ENCODE measurements at places on chromosomes 3 and 15. TPM values are rescaled to one million over a fixed set of nuclear protein-coding genes. Genes with fewer than 3 reads are reported as not detected.

The CLDN18 gene
- 2.2 TPM for polyA plus RNA-seq

DNA sequence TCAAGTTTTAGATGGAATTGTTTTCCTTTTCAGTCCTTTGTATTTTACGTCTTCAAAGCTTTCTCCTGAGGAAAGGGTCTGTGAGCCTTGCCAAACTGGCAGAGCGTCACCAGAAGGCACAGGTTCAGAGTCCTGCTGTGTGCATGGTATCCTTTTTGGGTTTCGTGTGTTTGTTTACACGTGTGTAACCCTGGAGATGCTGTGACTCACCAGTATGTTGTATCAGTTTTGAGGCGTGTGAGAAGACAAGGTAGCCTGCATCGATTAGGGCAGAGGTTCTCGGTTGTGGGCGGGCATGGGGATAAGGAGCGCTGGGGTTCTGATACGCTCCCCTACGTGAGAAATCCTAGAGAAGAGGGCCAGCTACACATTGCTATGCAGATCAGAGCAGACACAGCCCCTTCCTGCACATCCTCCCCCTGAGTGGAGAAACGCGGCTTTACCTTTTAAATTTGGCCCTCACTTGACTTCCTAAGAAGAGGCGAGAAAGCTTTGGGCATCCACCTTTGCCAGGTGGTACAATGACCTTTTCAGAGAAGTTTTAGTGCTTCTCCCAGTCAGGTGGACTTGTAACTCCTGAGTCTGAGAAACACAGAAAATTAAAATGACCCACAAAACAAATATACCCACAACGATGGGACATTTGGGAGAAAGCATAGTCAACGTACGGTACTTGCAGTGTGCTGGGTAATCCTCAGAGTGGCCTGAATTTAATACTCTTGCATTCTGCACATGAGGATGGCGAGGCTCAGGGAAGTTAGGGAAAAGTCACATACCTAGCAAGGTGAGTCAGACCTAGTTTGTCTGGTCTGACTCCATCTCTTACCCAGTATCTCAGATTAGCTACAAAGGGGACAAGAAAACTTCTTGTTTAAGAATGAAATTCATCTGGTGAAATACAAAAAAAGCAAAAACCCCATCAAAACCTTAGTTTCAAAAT is 38.1 kb downstream of the TRAK1 start:
- no peak for DNase-seq

DNA sequence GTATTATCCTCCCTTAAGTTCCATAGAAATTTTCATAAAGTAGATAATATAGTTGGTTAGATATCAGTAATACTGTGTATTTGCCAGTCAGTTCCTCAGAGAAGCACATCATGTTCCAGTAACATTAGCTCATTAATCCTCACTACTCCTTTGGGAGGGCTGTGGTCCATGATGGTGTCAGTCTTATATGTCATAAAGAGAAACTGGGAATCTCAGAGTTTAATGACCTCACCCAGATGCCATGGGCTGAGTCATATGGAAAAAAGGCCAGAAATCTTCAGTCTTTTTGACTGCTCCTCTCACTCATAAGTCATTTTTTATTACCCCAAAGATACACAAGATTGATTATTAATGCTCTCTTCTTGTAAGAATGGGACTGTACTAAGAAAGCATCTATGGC is 188.6 kb downstream of the CHL1 start:
- no peak for DNase-seq

DNA sequence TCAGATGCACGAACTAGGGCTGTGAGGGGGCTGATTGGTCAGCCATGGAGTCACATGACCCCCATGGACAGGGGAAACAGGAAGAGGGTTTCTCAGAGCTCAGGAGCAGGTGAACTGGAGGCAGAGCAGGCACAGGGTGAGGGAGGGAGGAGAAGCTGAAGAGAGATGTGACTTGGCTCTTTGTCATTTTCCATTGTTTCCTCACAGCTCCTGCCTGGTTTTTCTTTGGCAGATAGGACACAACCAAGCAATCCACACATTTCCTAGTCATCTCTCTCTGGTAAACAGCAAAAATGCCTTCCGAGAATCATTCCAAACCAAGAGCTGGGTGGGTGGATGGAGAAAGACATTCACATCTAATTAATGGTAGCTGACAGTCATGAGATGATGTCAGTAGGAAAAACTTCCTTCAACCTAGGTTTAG is 43.4 kb upstream of the LMCD1 start:
- no peak for DNase-seq

DNA sequence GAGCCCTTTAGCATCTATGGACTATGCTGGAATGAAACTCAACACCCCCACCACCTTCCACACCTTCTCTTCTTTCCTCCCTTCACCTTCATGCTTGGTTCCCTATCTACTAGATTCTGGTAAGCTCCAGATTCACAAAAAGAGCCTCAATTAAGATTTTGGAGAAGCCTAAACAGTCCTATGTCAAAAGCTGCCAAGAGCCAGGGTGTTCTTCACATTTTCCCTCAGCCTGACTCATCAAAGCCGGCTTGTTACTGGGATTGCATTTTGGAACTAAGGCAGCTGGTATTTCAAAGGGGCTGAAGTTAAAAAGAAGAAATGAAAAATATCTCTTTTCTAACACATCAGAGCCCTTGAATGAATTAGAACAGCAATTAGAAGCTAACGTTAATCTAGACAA is 247.7 kb downstream of the MYRIP start:
- DNase-seq: no peak

GRCh38 chr3:52228751-52229291 is 3.4 kb upstream of the TLR9 start:
- no peak for DNase-seq

The SLC15A2 gene
- polyA plus RNA-seq: 11.9 TPM

DNA sequence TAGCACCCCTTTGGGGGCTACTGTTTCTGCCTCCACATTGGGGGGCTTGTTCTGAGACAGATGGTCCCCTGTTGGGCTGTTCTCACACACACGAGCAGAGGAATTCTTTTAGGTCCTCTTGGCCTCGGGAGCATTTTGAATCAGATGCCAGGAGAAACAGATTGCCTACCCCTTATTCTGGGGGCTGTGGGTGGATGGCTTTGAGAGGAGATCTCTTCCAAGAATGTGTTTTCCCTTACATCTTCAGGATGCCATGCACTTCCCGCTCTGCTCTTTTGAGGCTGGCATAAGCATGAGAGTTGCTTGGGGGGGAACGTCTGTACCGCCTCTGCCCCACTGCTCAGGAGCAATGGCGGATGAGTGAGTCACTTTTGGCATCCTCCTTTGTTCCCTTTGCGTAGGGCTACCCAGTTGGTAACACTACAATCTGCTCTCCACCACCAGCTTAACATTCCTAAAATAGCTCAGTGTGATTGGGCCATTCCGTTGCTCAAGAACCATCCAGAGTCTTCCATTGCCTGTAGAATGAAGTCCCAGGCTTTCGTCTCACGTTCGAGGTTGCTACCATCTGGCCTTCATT is 154.4 kb downstream of the RPLP1 start:
- no peak for DNase-seq

The FGD5 gene
- 22.4 TPM for polyA plus RNA-seq

The SH2D7 gene
- polyA plus RNA-seq: 0.42 TPM

DNA sequence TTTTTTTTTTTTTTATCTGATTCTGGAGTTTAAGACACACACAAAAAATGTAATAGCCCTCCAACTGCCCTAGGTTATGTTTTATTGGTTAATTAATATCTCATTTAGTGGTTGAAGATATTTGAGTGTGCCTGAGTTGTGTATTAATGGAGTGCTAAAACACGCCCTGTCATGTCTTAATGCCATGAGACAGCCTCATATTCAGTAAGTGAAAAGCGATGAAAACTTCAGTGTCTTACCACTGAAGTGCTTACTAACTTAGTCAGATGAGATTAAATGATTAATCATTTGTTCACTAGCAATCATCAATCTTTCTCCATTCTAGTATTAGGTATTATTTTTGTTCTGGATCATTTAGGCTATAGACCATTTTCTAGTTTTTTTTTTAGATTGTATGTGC is 544.7 kb upstream of the ROBO2 start:
- DNase-seq: no peak

DNA sequence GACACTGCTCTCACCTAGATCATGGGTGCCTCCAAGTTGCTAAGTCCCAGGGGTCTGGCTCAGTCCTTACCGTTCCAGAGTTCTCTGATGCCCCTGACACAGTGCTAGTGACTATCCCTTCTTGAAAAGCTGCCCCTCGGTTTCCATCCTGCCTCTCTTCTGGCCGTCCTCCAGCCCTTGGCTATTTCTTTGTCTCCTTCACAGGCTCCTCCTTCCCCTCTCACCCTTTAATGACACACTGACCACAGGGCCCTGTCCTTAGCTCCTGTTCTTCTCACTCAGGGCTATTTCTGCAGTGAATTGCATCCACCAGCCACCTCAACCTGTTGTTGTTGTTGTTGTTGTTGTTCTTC is 31.1 kb downstream of the SLC28A1 start:
- no peak for DNase-seq

The THSD4 gene
- 43.0 TPM for polyA plus RNA-seq

The CSNK1G1 gene
- 23.3 TPM for polyA plus RNA-seq

DNA sequence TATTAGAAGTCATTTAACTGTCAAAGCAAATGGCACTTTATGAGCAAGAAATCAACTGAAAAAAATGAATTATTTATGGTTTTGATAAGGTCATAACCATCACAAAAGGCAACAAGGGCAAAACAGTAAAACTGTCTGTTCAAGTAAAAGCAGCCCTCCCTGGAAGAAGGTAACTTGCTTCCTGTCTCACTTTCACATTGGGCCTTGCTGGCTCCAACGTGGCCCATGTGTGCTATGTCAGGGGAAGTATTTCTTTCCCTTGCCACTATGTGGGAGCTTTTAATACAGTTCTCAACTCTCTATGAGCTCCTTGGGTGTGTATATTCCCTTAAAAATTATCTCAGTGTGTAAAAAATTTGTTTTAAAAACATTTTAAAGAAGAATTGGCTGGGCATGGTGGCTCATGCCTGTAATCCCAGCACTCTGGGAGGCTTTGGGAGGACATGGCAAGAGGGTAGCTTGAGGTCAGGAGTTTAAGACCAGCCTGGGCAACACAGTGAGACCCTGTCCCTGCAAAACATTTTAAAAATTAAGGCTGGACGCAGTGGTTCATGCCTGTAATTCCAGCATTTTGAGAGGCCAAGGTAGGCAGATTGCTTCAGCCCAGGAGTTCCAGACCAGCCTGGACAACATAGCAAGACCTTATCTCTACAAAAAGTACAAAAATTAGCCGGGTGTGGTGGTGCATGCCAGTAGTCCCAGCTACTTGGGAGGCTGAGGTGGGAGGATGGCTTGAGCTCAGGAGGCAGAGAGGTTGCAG is 45.2 kb upstream of the TJP1 start:
- no peak for DNase-seq

The LRTM1 gene
- polyA plus RNA-seq: not detected

- peak; percentile 9 for DNase-seq
Observed at GRCh38 chr3:88031642-88032077, 27.1 kb downstream of the CGGBP1 start.

The DNAH1 gene
- 5.6 TPM for polyA plus RNA-seq

DNA sequence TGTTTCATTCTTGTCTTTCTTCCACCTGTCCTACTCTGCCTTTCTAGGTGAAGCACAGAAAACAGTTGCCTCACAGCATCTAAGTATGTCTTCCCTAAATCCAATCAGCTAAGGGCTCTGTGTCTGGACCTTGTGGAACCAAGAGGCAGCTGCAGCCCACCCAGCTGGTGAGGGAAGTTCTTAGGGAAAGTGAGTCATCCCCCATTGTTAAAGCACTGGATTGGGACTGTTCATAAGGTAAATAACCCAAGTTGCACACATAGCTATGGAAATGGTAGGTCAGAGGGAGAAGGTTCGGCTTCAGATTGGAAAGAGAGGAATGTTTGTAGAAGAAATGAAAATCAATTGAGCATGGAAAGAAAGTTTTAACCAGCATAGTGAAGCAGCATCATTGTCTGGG is 18.0 kb upstream of the ARNT2 start:
- DNase-seq: no peak

- DNase-seq: no peak
Observed at GRCh38 chr3:193987186-193987585, 148.8 kb upstream of the HES1 start.

DNA sequence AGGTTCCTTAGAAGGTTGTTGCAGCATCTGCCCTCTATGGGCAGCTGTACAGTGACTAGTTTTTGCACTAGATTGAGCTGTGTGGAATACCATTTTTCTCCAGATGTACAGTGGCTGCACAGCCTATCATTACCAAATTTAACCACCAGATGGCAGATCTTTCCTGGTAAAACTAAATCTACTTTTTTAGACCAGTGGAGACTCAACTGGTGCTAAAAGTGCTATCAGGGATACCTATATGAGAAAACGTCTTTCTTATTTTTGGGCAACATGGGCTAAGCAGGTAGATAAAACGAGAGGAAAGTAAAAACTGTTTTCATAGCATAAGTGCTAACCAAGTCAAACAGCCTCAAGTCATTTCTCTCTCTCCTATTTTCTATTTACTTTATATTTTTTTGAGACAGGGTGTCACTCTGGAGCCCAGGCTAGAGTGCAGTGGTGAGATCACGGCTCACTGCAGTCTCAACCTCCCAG is 21.2 kb downstream of the IGSF10 start:
- DNase-seq: peak; percentile 51

DNA sequence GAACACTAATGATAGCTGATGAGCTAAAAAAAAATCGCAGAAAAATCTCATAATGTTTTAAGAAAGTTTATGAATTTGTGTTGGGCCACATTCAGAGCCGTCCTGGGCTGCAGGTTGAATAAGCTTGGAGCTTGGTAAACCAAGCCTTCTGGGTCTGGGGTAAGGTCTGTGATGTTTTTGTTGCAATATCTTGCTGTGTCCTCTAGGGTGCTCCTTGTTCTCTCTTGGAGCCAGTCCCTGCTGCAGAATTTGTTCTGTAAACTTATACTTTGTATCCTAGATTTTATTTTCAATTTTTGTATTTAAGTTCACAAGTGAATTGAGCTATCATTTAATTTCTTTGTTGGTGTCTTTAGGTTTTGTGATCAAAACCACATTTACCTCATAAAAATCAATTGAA is 143.7 kb downstream of the NR1D2 start:
- DNase-seq: no peak

DNA sequence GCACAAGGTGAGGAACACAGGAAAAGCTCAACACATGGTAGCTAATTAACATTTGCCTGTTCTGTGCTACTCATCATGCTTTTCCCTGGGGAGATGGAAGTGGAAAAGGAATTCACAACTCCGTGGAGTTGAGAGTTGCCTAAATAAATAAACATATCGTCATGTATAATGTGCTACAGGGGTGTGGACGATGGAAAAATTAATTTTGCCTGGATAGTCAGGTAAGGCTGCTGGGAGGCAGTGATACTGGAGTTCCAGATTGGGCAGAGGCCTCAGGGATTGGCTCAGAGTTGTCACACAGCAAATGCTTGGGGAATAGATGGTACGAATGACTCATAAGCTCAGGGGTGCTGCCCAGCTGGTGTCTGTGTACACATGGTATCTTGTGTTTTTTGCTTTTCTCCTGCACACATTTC is 3.1 kb upstream of the ABHD6 start:
- no peak for DNase-seq
